ENCODE measurements at places on chromosomes 4 and X. TPM values are rescaled to one million over a fixed set of nuclear protein-coding genes. Genes with fewer than 3 reads are reported as not detected.

CYLC1 gene
- total RNA-seq: not detected

TKTL2 gene
- not detected for total RNA-seq

SLC25A53 gene
- 4.9 TPM for total RNA-seq

LRAT gene
- total RNA-seq: not detected

SOX3 gene
- not detected for total RNA-seq

ANOS1 gene
- total RNA-seq: 3.4 TPM

FGFR3 gene
- 0.71 TPM for total RNA-seq

PPP1R2C gene
- total RNA-seq: not detected

NCAPG gene
- 0.40 TPM for total RNA-seq

TMEM255A gene
- total RNA-seq: 0.34 TPM

PNCK gene
- total RNA-seq: 1.9 TPM

KLHL13 gene
- total RNA-seq: 4.5 TPM

TRPC3 gene
- 0.11 TPM for total RNA-seq

TFE3 gene
- 30.1 TPM for total RNA-seq

ADH1C gene
- total RNA-seq: 1.8 TPM

IQCM gene
- total RNA-seq: 1.1 TPM

- DNase-seq: no peak
Observed at GRCh38 chr4:185222598-185222997, 13.2 kb downstream of the SNX25 start.

GRCh38 chr4:141459020-141459419, 177.4 kb upstream of the IL15 start:
- DNase-seq: no peak

- DNase-seq: no peak
Observed at GRCh38 chrX:68690936-68691501, 43.6 kb downstream of the STARD8 start.

DNA sequence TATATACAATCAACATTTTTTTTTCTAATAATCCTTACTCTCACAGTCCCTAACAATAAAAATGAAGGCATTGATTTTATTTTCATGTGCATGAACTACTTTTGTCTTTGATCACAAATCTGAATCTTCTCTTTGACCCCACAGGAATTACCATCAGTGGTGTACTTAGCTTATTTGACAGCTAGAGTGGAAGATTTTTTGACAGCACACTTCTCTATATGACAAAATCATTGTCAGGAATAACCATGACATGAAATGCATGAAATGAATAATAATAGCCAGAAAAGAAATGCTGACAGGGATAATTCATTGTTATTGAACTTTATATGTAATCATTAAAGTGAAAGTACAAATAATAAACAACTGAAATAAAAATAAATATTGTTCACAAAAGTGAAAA, 604.2 kb downstream of the EPHA5 start:
- no peak for DNase-seq

- no peak for DNase-seq
Observed at GRCh38 chrX:120753413-120754251, 122.0 kb downstream of the CT47B1 start.

GRCh38 chr4:108649863-108650211, 562 bp upstream of the OSTC start:
- no peak for DNase-seq

- no peak for DNase-seq
Observed at GRCh38 chrX:21933077-21933476, 7.4 kb upstream of the SMS start.

GRCh38 chrX:38879631-38880220, 78.5 kb downstream of the MID1IP1 start:
- DNase-seq: peak; percentile 72

DNA sequence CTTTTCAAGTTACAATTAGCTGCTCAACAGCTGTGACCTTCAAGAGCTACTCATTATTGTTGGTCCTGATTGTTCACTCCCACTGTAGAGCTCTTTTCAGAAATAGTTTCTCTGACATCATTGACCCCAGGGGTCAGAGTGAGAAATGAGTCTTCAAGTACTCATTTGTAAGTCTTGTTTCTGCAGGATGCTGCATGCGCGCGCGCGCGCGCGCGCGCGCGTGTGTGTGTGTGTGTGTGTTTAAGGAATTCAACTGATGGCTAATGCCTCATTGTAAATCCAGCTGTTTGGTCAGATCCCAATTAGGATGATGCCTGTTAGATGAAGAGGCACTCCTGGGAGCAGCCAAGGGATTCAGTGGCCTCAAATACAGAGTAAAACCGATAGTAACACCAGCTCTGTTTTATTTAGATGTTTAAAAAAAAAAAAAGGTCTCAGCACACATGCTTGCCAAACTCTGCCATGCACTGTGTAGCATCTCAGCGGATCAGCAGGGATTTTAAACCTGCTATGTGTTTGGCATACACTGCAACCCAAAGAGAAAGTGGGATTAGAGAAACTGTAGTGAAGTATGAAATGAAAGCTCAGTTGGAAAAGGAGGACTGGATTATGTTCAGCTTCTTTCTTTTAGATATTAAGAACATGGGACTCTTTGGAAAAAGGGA, 332.3 kb downstream of the ADGRL3 start:
- no peak for DNase-seq

DNA sequence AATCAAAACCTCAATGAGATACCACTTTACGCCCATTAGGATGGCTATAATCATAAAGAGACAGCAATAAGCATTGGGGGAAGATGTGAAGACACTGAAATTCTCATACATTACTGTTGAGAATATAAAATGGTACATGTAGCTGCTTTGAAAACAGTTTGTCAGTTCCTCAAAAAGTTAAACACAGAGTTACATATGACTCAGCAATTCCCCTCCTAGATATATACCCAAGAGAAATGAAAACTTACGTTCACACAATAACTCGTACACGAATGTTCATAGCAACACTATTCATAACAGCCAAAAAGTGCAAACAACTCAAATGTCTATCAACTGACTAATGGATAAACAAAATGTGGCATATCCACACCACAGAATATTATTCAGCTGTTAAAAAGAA, 36.6 kb downstream of the PHF8 start:
- DNase-seq: no peak

- no peak for DNase-seq
Observed at GRCh38 chr4:101824500-101824899, 34.0 kb downstream of the BANK1 start.

GRCh38 chrX:102341867-102342266, 94.9 kb downstream of the NXF2 start:
- DNase-seq: no peak

DNA sequence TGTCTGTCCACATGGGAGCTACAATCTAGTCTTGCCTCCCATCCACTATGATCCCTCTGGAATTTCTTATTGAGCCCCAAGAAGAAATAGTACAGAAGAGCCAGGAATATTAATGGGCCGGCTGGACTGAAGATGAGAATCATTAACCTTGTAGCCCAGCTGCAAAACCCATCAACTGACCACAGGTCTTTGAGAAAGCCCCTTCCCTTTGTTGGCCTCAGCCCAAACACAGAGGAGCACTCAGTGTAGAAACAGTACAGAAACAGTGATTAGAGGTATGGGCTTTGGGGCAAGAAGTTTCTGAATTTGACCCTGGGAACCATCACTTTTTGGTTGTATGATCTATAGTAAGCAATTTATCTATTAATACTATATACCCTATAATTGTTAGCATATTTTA, 76.8 kb upstream of the RAB40AL start:
- DNase-seq: no peak

- no peak for DNase-seq
Observed at GRCh38 chr4:47642191-47642830, 157.2 kb downstream of the ATP10D start.

- no peak for DNase-seq
Observed at GRCh38 chrX:79336869-79337815, 30.0 kb downstream of the ITM2A start.

DNA sequence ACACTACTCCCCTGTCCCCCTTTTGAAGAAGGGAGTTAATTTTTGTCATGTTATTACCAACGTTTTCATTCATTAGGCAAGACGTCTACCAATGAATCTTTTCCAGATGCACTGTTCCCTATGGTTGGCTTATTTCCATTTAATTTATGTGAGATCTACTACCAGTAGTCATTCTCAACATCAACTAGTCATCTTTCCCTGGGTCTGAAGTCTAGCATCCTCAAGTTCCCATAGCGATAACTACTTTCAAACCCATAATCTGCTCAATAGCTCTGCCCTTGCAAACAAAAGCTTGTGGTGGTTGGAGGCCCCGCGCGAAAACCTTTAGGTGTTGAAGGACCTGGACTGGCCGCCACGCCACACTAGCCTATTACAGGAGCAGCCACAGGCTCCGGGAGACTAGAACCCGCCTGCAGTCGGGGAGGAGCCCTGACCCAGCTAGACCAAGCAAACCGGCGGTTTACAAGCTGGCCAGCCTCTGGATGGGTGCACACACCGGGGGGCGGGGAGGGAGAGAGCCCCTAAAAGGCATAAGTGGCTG, 746 bp downstream of the PPAT start:
- DNase-seq: no peak

- no peak for DNase-seq
Observed at GRCh38 chr4:115515366-115515765, 401.9 kb upstream of the NDST4 start.

- peak; percentile 49 for DNase-seq
Observed at GRCh38 chrX:119041175-119041574, 31.6 kb upstream of the CT47C1 start.

DNA sequence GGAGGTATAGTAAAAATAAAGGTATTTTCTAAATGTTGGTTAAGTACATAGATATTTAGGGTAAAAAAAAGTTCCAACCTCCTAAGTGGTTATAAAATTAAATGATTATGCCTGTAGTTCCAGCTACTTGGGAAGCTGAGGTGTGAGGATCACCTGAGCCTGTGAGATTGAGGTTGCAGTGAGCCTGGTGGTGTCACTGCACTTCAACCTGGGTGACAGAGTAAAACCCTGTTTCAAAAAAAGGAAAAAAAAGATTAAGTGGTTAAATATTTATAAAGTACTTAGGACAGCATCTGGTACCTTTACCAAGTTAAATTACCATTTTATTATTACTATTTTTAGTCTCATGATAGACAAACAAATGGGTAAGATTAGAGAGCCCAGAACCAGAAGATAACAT, 1801.0 kb downstream of the C4orf33 start:
- DNase-seq: no peak

GRCh38 chr4:32931475-32931874, 2211.3 kb downstream of the PCDH7 start:
- DNase-seq: no peak

GRCh38 chrX:23737413-23737812, 5.7 kb downstream of the ACOT9 start:
- DNase-seq: no peak

DNA sequence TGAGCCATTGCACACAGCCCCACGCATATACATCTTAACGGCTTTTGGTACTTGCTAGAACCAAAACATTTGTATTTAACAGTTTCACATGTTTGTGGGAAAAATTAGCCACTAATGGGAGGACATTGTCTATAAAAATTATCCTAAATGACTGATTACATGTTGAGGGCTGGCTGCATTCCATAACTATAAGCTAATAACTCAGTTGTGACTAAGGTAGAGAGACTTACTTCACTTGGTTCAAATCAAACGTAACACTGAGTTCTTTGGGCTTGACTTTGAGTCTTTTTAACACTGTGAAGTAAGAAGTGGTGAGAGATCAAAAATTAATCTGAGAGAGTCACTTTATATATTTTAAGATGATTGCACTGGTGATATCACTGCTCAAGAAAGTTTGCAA, 47.9 kb upstream of the PGRMC2 start:
- no peak for DNase-seq

GRCh38 chrX:132181364-132181763, 37.9 kb downstream of the RAP2C start:
- DNase-seq: no peak

DNA sequence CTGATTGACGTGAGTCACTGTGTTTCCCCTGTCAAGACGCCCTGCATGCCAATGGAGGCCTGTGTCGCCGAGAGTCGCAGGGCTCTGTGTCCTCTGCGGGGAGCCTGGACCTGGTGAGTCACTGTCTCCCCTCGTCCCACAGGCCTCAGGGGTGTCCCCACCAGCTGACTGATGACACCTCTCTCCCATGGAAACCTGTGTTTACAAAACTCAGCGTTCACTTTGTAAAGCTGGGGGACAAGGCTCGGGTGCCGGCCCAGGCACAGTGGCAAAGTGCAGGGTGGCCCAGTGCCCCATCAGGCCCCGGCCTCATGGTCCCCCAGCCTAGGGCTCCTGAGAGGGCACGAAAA, 21.2 kb upstream of the HGFAC start:
- DNase-seq: peak; percentile 4

- no peak for DNase-seq
Observed at GRCh38 chr4:152729466-152729865, 49.7 kb upstream of the TMEM154 start.

GRCh38 chrX:68180579-68180978, 252.7 kb downstream of the OPHN1 start:
- no peak for DNase-seq

DNA sequence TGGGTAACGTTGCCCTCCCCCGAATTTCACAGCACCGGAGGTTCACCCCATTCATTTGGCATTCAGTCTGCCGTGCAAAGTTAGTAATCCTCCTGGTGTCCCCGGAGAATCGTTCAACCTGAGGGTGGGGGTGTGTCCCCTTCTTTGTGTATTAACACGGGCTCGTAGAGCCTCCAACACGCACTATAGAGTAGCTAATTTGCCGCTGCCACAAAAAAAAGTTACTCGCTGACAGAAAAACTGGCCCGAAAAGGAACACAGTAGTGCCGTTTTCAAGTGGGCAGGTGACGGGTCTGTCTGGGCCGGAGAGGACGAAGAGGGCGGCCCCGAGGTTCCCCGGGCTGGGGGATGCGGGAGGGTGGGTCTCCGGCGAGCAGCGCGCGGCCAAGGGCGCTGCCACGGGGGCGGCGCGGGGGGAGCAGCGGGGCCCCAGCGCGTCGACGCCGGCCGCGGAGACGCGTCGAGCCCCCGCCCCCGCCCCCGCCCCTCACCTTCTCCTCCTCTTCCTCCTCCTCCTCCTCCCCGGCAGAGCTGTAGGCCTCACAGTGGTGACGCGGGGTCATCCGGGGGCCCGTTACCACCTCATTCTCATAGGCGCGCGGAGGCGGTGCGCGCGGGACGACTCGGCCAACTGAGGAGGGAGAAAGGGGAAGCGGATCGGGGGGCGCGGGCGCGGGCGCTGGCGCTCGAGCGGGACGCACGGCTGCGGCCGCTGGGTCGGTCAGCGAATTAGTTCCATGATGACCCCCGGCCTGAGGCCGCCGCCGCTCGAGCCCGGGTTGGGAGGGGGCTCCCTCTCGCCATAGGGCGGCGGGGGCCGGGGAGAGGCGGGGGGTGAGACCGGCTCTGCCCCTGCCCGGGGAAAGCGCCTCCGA, 571 bp downstream of the CCNI start:
- DNase-seq: peak; percentile 86

GRCh38 chr4:37735578-37735977, 49.4 kb upstream of the RELL1 start:
- no peak for DNase-seq

Data from psoas muscle (tissue), 8 donors.